ENCODE measurements at places on chromosomes 3 and 15. TPM values are rescaled to one million over a fixed set of nuclear protein-coding genes. Genes with fewer than 3 reads are reported as not detected.
A peak's percentile ranks its signal among the peaks of the same experiment; 100 is the strongest.

GRCh38 chr3:73423116-73423515, 201.6 kb downstream of the PDZRN3 start:
- no peak for DNase-seq

FYCO1 gene
- total RNA-seq: 85.2 TPM

- peak; percentile 86 for DNase-seq
These were observed 44.6 kb downstream of the SH3BP5 start for GRCh38 chr3:15287565-15288330.

DNA sequence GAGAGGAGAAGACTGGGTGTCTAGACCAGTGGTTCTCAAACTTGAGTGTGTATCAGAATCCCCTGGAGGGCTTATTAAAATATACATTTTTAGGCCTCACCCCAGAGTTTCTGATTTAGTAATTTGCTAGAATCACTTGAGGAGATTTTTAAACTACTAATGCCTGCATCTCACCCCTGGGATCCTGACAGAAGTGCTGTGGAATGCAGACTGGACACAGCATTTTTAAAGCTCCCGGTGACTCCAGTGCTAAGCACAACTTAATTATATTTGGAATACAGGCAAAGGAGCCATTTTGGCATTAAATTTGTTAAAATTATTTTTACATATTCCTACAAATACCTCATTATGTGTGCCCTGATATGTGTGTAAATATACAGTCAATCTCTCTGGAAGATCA, 26.7 kb upstream of the COL6A6 start:
- no peak for DNase-seq

- DNase-seq: no peak
These were observed 5.3 kb downstream of the GABRA5 start for GRCh38 chr15:26872206-26872605.

- peak; percentile 64 for DNase-seq
These were observed 286.6 kb downstream of the PTPRG start for GRCh38 chr3:61847784-61848462.

GRCh38 chr15:85031944-85032558, 50.4 kb downstream of the PDE8A start:
- DNase-seq: no peak
